ENCODE measurements at places on chromosomes 12 and 14. TPM values are rescaled to one million over a fixed set of nuclear protein-coding genes. Genes with fewer than 3 reads are reported as not detected.

The NGB gene
- not detected for polyA plus RNA-seq

The GSG1 gene
- 0.68 TPM for polyA plus RNA-seq

The RBM23 gene
- 52.4 TPM for polyA plus RNA-seq

The KRT6C gene
- not detected for polyA plus RNA-seq

The SLC5A8 gene
- polyA plus RNA-seq: not detected

The GPN3 gene
- polyA plus RNA-seq: 22.5 TPM

The HOXC5 gene
- 2.1 TPM for polyA plus RNA-seq

DNA sequence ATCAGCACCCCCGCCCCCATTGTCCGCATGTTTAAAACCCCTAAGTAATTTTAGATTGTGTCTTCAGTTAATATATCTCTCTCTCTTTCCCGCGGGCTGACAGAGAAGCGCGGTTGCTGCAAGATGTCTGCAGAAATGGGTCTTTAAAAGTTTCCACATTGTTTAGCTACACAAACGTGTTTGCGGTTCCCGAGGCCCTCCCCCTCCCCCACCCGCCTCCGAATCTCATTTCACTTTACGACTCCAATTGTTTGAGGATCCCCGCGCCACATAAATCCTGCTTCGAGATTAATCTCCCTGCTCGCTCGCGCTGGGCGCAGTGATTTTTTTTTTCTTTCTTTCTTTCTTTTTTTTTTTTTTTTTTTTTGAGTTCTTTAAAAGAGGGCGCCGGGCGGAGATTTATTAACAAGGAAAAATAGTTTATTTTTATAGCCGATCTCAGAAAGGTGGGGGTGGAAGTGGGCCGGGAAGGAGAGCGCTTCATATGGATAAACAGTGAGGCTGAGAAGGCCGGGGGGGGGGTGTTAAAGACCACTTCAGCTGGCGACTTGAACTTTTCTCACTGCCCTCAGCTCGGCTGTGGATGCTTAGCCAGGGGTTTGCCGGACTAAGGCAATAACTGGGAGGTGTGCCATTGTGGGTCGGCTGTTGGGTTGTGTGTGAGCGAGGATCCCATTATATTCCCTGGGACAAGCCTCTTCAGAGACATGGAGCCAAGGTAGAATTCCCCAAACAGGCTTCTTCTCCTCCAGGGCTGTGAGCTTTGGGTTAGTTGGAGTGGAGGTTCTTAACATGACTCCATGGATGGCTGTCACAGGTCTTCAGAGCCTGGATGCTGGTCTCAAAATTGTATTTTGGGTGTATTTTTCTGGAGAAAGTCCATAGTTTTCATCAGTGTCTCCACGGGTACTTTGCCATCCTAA lies 39.7 kb upstream of the TBX5 start:
- DNase-seq: no peak

DNA sequence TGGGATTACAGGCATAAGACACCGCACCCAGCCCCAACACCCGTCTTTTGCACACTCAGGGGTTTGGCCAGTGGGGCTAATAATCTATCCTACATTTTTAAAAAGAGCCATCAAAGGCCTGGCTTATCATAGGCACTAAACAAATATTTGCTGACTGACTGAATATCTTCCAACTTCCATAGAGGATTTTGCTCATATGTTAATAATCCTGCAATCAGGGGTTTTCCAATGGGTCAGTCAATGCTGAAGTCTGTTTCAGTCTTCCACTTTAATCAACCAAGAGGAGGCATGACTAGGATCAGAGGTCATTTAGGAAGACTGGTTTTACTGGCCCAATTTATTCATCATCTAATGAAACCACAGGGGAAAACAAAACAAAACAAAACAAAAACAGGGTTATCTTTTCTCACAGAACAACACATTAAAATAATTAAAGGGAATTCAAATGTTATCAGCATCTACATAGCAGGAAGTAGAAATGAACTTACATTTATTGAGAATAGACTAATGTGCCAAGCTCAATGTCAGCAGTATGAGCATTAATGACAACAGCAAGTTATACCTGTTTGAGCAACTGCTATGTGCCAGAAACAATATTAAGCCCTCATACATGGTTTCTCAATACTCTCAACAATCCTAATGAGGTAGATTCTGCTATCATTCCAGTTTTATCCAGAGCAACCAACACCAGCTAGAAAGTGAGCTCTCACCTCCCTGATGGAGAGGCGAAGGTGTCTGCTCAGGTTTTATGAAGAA lies 372.2 kb downstream of the EGLN3 start:
- no peak for DNase-seq

DNA sequence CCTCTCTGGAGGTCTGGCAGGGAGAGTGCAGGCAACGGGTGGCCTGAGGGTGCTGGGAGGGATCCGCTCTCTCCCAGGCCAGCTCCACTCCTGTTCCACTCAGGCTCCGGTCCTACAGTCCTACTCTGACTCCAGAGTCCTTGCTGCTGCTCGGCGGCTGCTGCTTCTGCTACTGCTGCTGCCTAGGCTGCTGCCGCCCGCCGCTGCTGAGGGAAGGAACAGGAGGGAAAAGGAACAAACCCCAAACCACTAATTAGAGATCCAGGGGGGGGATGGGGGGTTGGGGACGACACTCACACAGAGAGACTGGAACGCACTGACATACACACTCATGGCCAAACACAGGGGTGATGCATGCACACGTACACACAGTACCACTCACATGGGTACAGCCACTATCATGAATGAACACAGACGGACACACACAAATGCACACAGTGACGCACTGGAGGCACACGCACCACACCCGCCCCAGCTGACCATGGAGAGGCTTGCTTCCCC lies at the start of gene SP7:
Gene SP7, minus strand, starts transcription at position 174 of the 501 bp plus-strand sequence. CDS start 708 bp downstream, outside the sequence.
- peak; percentile 52 for DNase-seq

DNA sequence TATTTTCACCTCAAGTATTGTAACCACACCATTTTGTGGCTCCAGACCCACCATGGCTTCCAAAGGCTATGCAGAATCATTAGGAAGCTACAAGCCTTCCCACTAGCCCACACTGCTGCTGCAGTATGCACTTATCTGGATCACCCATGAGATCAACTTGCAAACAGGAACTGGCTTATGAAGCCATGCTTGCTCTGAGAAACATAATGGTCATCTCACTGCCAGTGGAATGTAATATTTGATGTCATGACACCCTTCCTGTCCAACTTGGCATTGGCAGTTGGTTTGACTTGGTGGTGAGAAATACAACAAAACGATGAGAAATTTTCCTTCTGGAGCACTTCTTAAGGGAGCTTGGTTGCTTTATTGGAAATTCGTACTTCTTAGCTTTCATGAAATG lies 69.3 kb upstream of the FRMD6 start:
- DNase-seq: no peak

GRCh38 chr12:30100741-30101140 lies 317.0 kb upstream of the TMTC1 start:
- DNase-seq: no peak

- DNase-seq: no peak
These were observed 20.4 kb upstream of the TMEM179 start for GRCh38 chr14:104624939-104625338.

GRCh38 chr14:93081876-93082570 lies 33.7 kb downstream of the ITPK1 start:
- DNase-seq: no peak

GRCh38 chr12:27576667-27577347 lies 52.8 kb downstream of the PPFIBP1 start:
- no peak for DNase-seq

DNA sequence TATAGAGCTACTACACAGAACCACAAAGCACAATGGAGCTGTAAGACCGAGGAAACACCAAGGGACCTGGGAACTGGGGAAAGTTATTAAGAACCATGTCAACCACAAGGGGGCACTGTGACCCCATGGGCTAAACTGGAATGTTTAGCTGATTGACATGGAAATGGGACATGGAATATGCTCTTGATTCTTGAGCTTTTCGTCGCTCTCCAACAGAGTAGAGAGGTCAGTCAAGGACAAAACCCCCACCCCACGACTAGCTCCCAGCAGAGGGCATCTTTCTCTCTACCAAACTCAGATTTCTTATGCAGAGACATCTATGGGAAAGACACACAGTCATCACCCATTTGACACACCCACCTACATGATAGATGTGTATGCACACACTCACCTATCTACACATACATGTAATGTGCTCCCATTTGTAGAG lies 10.1 kb downstream of the NDRG2 start:
- peak; percentile 75 for DNase-seq

- no peak for DNase-seq
These were observed 44.9 kb downstream of the BBS10 start for GRCh38 chr12:76303365-76303764.

- DNase-seq: peak; percentile 87
These were observed 69.6 kb downstream of the MOK start for GRCh38 chr14:102235275-102235897.

- DNase-seq: no peak
These were observed 29.3 kb downstream of the KICS2 start for GRCh38 chr12:64192644-64193444.

DNA sequence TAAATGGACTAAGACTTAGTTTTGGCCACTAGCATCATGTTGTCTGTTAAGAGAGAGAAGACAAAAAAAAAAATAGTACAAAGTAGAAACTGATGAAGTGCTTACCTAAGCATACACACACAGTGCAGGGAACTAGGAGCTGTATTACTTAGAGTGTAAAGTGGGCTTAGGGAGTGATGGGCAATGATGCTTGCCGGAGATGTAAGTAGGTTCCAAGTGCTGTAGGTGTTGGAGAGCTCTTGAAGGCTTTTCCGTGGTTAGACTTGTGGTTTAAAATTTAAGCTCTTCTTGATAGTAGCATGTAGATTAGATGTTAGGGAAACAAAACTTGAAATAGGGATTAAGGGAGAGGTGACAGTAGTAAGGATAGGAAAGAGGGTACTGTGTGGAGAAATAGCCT lies 34.7 kb downstream of the MIA2 start:
- DNase-seq: no peak

- no peak for DNase-seq
These were observed 26.3 kb upstream of the NR1H4 start for GRCh38 chr12:100447381-100447780.
